Activated gamma-delta T cell treated with anti-CD3 and anti-CD28 coated beads, Interleukin-2, amount 50 U/mL, for 16 hours (primary cell): ENCODE measurements at places on chromosomes 7 and 10.

DNA sequence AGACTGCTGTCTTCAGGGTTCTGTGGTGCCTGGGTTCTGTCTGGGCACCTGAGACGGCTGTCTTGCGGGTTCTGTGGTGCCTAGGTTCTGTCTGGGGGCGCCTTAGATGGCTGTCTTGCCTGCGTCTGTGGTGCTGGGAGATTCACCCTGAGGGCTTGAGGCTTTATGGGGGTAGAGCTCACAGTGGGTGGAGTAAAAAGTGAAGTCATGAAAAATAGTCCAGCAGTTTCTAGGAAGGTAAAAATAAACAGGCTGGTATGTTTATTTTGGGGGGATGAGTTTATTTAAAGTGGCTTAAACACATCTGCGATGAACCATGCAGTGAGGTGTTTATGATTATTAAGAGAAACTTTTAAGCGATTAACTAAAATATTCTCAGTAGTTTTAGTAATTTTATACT, 64.2 kb downstream of the NKX6-2 start:
- no peak for DNase-seq

GRCh38 chr7:562374-562675, 42.7 kb upstream of the PDGFA start:
- DNase-seq = no peak

DNA sequence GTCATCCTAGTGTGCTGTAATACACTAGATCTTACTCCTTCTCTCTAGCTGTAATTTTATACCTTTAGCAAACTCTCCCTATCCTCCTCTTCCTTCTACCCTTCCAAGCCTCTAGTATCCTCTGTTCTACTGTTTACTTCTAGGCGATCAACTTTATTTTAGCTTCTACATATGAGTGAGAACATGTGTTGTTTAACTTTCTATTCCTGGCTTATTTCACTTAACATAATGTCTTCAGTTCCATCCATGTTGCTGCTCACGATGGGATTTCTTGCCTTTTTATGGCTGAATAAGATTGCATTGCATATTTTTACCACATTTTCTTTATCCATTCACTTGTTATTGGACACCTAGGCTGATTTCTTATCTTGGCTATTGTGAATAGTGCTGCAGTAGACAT, 318.6 kb downstream of the MALRD1 start:
- no peak for DNase-seq

DNA sequence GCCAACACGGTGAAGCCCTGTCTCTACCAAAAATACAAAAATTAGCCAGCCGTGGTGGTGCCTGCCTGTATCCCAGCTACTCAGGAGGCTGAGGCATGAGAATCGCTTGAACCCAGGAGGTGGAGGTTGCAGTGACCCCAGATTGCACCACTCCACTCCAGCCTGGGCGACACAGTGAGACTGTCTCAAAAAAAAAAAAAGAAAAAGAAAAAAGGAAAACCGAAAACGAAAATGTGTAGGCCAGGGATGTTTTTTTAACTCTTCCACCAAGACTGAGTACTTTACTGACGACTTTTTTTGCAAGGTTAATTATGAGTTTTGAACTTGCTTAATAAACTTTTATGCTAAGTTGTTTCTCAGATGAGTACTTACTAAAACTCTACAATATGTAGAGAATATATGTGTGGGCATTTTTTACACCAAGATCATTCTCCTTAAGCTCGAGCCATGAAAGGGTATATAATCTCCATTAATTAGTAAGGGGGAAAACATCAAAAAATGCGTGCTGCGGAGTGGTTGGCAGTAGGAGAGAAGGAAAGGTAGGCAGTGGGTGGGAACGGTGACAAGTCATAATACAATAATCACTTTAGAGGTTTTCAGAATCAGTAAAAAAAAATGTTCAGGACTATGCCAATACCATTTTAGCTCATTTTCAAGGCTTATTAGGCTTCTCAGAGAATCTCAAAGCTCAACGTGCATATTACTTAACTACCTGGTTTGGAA, 8.6 kb upstream of the ADRB1 start:
- DNase-seq = no peak

GRCh38 chr7:111043561-111043960, 47.4 kb upstream of the LRRN3 start:
- no peak for DNase-seq

DNA sequence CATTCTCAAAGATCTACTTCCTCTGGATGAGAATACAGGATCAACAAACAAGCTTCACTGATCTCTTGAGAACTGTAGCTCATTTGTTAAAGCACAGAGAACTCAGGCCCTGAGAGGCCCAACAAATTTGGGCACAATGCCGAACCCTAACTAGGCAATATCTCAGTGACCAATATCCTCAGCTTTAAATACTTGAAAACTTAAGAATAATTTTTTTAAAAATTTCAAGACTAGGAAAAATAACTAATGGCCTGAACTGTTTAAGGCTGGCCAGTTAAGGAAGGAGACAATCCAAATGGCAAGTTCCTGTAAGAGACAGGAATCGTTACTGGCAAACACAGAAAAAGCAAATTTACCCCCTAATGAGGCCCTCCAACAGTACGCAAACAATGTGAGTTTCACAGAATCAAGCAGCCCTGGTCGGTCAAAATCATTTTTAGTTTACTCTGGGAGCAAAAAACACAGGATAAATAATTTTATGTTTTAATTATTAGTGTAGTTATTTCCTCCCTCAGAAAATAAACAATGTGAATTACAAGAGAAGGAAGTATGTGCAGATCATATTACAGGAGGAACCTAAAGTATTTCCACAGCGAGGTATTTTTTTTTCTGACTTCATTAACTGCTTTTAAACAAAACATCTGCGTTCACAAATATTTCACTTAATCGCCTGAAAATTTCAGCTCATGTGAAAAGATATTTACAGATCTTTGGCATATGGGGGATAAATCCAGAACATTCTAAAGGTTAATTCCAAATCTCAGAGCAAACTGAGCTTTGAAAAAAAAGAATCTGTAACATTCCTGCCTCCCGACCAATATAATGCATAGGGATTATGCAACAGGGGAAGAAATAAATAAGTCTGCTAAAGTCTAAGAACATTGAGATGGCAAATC, 39.5 kb downstream of the NT5C2 start:
- no peak for DNase-seq

GRCh38 chr10:12644380-12645144, 295.2 kb downstream of the CAMK1D start:
- DNase-seq = no peak

DNA sequence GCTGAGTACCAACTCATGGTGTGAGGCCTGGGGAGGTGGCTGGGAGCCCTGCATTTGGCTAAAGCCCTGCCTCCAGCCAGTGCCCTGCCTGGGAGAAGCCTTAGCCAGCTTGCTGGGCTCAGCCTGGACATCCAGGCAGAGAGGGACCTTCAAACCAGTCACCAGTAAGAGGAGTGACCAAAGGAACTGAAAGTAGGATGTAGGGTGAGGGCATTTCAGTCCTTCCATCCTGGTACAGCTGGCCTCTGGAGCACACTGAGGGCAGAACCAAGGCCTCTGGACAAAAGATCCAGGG, 124.8 kb downstream of the ADCY1 start:
- DNase-seq = no peak

DNA sequence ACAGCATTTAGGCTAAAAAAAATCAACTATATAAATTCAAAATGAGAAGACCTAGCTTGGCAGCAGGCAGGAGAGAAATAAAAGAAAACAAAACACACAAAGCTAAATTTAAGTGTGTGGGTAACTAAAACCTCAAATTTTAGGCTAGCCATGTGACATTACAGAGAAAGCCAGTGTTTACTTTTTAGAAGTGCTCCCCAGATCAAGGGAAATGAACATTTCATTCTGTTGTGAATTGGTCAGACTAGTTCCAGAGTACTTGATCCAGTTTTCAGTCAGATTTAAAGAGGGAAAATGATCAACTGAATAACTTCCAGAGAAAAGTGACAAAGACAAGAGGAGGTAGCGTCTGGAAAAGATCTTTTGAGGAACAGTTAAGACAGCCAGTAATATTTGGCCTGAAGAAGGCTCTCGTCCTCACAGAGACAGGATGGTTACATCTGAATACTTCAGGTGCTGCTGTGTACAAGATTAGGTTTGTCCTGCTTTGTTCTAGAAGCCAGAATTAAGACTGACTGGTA, 563.4 kb downstream of the KCNMA1 start:
- no peak for DNase-seq

DNA sequence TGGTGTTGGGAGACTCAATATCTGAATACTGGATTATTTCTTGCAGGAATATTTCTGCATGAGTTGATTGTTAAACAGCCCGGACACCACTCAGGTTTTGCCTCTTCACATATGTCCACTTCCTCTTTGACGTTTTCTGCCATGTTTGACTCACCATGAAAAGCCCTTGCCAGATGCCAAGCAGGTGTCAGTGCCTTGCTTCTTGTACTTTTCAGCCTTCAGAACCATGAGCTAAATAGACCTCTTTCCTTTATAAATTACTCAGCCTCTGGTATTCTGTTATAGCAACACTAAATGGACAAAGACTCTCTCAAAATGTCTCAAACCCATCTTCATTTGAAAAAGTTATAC, 24.7 kb upstream of the MACC1 start:
- no peak for DNase-seq

- DNase-seq = no peak
These were observed 254.8 kb downstream of the MAD1L1 start for GRCh38 chr7:1977876-1978441.

DNA sequence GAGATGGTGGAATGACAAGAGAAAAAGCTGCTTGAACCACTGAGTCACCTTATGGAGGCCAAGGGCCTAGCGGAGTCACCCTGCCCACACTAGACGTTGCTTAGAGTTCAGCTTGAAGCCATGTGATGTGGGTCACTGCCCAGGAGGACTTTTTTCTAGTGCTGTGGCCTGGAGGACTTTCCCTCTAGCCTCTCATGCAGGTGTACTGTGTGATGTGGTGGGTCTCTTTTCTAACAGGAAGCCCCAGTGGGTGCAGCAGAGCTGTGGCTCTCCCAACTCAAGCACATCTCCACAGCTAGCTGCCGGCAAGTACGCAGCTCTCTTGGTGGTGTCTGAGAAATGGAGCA, 13.6 kb downstream of the POR start:
- DNase-seq = peak; percentile 12

GRCh38 chr7:28661826-28662595, 249.7 kb downstream of the CREB5 start:
- no peak for DNase-seq

DNA sequence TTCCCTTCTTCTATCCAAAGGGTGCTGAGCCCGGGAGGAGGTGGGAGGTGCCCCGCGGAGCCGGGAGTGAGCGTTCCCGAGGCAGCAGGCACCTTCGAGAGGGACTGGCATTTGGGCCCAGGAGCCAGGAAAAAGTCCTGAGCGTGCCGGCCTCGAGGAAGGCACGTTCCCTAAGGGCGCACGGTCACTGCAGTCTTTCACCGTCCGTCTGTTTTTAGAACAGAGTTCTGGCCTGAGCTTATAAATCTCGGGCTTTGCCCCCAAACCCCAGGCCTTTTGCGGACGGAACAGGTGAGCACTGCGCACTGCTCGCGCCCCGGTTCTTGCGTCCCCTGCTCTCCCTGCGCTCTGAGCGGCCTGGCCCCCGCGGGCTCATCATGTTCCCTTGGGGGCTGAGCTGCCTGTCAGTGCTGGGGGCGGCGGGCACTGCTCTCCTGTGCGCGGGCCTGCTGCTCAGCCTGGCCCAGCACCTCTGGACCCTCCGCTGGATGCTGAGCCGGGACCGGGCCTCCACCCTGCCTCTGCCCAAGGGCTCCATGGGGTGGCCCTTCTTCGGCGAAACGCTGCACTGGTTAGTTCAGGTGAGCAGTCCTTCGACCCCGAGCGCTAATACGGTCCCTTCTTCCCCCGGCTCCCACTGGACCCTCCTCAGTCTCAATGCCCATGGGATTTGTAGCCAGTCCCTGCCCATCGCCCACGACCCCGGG, 442 bp downstream of the CYP26C1 start:
- no peak for DNase-seq

GRCh38 chr10:12579954-12580858, 230.9 kb downstream of the CAMK1D start:
- no peak for DNase-seq

DNA sequence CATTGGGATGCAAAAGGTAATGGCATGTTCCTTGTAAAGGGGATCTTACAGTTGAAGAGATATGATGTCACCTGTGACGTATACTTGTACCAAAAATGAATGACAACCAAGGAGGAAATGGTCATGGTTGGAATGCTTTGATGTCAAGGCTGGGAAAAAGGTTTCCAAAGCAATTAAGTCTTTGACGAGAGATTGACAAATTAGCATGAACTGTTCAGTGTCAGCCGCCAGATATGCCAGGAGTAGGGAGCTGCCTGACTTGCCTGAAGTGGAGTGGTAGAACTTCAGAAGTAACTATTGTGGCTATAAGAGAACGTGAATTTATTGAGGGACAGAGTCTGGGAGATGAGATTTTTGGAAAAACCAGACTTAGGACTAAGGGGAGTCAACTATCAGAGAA, 88.1 kb downstream of the SEPTIN7 start:
- no peak for DNase-seq

GRCh38 chr10:113151190-113151666, 201.2 kb downstream of the TCF7L2 start:
- DNase-seq = no peak

DNA sequence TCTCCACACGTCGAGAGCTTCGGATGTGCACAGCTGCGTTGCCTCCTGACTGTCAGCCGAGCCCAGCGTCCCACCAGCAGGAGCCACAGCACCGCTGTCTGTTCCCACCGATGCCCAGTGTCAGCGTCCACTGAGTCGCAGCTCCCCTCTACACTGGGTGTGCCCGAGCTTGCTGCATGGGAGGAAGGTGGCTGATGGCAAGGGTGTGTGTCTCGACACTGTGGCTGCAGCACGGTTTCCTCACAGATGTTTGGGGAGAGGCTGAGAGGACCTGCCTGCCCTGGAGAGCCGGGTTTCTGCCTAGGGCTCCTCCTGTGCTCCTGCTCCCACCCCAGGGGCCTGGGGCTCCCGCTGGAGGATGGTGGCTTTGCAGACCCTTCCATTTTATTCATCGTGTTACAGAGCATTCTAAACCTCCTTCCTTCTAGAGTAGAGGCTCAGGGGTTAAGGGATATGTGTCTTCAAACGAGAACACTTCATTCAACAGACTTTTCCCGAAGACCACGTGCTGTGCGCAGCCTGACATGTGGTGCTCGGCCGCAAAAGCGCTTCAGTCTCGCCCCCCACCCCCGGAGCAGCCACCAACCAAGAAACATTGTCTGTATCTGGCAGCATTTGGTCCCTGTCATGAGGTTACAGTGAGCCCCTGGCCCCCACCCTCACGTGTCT, 384.8 kb downstream of the DNAJB6 start:
- no peak for DNase-seq
